NCI-H748 treated with DMSO at 0.1 percent for 48 hours (cell line): ENCODE measurements at places on chromosomes 6 and 20.

GRCh38 chr6:16810411-16810810 is 49.2 kb upstream of the ATXN1 start:
- DNase-seq = no peak

GRCh38 chr20:10077081-10077471 is 42.3 kb downstream of the ANKEF1 start:
- no peak for DNase-seq

DNA sequence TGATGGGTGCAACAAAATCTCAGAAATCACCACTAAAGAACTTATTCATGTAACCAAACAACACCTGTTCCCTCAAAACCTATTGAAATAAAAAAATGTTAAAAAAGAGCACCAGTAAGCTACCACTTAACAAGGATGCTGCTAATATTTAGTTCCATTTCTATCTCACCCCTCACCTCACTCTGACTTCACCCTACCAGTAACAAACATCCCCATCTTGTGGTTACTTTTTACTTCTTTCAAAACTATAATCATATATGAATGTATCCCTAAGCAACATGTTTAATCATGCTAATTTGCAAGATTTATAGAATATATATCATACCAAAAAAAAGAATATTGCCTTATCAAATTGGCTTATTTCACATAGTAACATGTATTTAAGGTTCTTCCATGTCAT is 27.4 kb upstream of the SLC24A3 start:
- no peak for DNase-seq

DNA sequence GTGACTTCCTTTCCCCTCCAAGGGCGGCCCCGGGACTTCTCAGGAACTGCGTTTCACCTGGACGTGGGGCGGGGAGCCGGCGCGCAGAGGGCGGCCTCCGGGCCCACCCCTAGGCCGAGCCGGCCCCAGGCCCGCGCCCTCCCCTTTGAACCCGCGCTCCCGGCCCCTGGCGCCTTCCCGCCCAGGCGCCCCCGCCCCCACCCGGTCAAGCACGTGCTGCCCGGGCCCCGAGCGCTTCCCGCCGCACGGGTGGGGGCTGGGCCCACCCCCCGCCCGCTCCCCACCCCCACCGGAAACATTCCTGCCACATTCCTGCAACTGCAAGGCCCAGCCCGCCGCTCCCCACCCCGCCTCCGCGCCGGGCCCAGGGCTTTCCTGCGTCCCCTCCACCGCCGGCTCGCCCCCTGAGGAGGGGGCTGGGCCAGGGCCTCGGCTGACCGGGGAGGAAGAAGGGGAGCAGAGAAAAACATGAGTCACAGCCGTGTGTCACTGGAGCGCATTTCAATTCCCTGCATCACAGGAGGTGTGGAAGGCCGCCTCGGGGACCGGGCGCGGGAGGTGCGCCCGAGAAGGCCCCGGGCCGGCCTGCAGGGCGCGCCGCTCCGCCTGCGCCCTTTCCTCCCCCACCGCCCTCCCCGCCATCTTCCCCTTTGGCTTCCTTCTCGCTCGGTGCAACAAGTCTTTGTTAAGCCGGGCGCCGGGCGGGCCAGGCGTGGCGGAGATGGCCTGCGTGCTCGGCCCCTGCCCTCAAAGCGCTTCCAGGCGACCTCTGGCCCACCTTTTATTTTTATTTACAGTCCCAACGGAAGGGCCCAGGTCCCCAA is 1.2 kb upstream of the HMGA1 start:
- DNase-seq = no peak

- no peak for DNase-seq
Measured at GRCh38 chr6:72746276-72746675, 124.4 kb downstream of the KCNQ5 start.
